Psoas muscle (tissue), 8 donors: ENCODE measurements at places on chromosomes 1 and 21. TPM values are rescaled to one million over a fixed set of nuclear protein-coding genes. Genes with fewer than 3 reads are reported as not detected.

- DNase-seq = no peak
These were observed 836 bp downstream of the CDC7 start for GRCh38 chr1:91501523-91501851.

GRCh38 chr1:94284476-94284875 lies 47.1 kb upstream of the ARHGAP29 start:
- no peak for DNase-seq

- no peak for DNase-seq
These were observed 3.9 kb downstream of the TMEM61 start for GRCh38 chr1:54984131-54984842.

DNA sequence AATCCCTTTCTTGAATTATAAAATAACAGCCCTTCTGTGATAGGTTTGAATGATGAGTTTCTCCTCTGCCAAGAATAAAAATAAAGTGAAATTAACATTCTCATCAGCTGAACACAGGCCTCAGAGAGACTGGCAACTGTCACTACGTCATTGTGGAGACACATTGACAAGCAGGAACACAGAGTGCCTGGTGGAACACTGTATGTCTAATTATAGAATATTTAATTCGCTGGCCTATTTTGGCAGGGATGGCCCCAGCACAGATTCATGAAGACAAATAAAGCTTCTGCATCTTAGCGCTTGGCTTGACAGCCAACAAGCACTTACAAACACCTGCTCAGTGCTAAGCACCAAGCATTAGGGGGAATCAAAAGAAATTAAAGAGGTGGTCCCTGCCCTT lies 52.0 kb upstream of the SMYD2 start:
- peak; percentile 77 for DNase-seq

DNA sequence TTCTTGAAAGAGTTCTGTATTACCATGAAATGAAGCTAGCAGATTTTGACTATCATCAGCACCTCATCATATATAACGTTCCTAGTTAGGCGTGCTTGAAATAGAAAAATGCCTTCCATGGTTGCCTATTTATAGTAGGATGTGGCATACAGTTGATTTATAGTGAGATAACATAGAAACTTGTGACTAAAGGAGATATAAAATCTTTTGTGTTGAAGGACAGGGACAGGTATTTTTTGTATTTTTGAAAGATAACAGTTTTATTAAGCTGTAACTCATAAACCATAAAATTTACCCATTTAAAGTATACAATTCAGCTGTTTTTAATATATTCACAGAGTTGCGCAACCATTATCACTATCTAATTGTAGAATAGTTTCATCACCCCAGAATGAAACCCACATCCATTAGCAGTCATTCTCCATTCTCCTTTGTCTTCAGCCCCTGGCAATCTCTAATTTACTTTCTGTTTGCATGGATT lies 19.3 kb downstream of the SPEN start:
- no peak for DNase-seq

Gene CELA3A
- not detected for total RNA-seq

Gene TMPRSS15
- total RNA-seq = not detected
